ENCODE measurements at places on chromosomes 6 and 20.

- DNase-seq: no peak
Observed at GRCh38 chr6:144334150-144334708, 49.1 kb downstream of the UTRN start.

DNA sequence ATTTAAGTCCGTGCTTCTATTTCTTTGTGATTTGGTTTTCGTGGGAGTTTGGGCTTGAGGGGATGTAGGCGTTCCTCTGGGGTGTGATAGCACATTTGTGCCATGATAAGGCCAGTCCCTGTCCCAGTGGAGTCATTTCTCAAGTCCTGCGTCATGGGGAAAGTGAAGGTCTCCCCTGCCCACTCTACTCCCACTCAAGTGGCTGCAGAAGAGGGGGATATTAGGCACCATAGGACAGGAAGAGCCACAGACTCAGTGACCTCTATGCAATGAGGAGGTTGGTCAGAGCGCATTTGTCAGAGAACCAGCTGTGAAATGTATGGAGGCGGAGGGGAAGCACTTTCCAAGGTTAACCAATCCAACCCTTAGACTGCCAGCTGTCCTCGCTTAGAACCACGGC lies 51.9 kb upstream of the EDN1 start:
- no peak for DNase-seq

DNA sequence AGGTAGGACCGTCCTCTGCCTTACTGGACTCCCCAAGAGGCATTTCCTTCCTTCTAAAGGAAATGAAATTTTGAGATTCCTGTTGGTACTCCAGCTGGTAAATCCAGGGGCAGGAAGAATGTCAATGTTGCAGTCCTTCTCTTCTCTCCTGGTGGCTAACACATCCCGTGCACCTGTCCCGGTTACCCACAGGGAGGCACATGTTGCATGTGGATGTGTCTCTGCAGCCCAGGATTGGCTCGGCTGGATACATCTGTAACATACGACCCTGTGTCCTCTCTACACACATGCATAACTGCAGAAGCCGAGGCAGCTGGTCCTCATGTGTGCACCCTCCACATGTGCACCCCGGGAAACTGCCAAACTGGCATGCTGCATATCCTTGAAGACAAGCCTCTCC lies 1.3 kb upstream of the LRFN2 start:
- no peak for DNase-seq

DNA sequence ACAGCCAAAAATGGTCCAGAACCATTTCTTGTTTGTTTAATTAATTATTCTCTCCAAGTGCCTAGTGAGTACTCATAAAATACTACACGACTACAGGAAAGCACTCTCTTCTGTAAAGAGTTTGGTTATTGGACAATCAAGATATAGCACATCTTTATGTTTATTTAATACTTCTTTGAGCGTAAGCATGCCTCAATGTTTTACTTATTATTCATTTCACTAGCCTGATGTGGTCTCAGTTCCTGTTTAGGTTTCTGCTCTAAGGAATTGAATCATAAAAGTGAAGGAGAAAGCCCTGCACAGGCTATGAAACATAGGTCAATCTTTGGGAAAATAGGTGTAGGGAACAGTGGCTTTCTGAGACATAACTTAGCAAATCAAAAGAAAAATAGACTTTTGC lies 45.9 kb upstream of the AIG1 start:
- no peak for DNase-seq
